Right ventricle myocardium inferior (tissue), 1 donor: ENCODE measurements at places on chromosomes 1 and 21.

- peak; percentile 71 for DNase-seq
Measured at GRCh38 chr1:67559222-67559700, 125.7 kb upstream of the GADD45A start.

GRCh38 chr1:158329733-158330132 is 1.6 kb downstream of the CD1B start:
- no peak for DNase-seq

DNA sequence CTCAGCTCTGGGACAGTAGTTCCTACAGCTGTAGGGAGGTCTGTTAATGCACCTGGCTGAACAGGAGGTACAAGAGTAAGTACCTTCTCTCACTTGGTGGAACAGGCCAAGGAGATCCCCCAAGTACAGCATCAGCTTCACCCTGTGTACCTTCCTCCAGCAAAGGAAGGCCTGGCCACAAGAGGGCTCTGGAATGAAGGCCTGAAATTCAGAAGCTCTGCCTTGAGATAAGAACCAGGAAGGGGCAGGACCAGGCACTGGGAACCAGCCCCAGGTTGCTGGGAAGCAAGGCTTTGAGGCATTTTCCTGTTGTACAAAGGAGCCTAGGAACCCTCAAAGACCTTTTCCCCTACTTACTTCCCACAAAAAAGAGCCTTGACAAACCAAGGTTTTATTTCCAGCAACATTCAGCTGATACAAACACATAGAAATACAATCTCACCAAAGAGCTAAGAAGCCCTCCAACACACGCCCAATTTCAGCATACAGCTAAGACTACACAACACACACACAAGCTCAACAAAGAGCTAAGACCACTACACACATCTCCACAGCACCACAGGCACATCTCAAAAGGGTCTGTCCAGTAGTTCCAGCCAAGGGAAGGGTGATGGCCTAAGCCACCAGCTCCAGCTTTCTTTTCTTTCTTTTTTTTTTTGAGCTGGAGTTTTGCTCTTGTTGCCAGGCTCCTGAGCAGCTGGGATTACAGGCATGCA is 23.5 kb downstream of the F11R start:
- no peak for DNase-seq

- no peak for DNase-seq
Measured at GRCh38 chr1:181676269-181676668, 193.0 kb downstream of the CACNA1E start.

DNA sequence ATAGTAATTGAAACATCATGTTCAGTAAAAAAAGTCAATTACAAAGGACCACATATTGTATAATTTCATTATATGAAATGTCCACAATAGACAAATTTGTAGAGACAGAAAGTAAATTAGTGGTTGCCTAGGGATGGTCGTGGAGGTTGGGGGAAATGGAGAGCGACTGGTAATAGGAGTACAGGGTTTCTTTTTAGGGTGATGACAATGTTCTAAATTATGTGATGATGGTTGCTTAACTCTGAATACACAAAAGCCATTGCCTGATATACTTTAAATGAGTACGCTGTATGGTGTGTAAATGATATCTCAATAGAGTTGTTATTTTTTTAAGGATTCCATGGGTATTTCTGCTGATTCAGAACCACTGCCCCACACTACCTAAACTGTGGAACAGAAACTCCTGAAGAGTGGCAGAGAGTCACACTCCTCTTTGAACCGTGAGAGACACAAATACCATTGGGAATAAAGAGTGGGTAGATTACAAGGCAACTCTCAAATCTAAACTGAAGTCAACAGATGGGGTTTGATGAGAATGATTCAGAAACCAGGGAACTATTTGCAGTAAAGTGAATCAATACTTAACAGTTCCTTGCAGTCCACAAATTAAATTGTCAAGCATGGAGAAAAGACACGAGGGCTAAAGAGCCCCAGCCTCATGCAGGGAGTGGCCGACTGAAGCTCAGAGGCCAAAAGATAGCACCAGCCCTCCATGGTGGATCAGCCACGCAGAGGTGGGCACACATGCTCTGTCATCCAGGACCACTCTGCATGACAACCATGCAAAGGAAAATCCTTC is 118.0 kb downstream of the CAPN8 start:
- DNase-seq: no peak
